CD4-positive, alpha-beta T cell treated with Interleukin-4 for 1 hour (primary cell): ENCODE measurements at places on chromosomes 5 and 9.

DNA sequence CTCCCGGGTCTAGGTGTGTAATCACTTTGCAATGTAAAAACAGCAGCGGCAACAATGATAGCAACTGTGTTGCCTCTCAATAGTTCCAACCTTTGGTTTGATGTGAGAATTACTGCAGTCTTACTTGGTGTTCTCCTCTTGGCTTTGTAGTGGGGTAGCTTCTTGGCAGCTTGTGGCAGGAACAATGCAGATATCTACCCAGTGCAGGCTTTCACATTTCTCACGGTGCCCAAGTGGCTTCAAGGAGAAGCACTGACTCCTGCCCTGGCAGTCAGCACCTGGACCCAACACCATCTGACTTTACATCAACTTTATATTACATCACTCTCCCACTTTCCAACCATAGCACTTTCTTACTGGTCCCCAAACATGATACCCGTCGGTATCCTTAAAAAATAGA is 28.4 kb upstream of the TIFAB start:
- DNase-seq: no peak

DNA sequence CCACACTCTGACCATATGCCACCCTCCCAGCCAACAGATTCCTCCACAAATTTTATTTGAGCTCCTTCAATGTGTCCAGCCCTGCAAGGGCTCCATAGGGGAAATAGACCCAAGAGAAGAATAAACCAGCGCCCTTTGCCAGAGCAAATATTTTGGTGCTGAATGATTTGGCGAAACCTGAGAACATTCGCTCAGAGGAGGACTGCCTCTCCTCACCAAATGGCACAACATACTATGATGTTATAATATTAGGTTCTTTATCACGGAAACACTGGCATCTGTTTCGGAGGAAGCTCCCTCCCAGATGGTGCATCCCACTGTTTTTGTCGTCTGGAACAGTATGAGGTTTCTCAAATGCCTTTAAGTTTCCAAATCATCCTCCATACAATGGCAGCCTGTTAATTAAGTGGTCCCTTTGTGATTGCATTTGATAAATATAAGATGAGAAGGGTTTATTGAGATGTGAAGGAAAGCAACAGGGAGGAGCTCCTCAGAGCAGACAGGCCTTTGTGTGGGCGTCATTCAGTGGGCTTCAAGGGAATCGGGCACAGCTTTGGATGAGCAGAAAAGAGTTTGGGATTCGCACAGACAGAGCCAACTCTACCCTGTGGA is 139.1 kb upstream of the ADRA1B start:
- no peak for DNase-seq

- no peak for DNase-seq
Observed at GRCh38 chr5:74056789-74057164, 430.8 kb downstream of the ARHGEF28 start.

- no peak for DNase-seq
Observed at GRCh38 chr5:170809551-170809950, 26.0 kb downstream of the GABRP start.

DNA sequence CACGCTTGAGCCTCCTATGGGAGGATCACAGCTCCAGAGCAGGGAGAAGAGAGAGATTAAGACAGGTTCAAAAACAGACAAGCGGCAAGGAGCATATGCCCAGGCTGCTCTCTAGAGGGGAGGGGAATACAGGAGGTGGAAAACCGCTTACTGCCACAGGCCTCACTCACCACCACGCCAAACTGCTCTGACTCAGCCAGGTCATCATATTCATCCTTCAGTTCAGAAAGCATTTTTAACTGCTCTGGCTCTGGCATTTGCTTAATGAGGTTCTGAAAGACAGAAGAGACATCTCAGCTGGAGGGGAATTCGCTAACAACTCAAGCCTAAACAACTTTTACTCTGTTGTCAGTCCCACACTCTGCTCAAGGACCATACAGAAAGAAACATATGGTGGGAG is 40.1 kb downstream of the PCDHGC5 start:
- DNase-seq: no peak

- no peak for DNase-seq
Observed at GRCh38 chr5:171436804-171437285, 17.4 kb downstream of the FGF18 start.

- DNase-seq: no peak
Observed at GRCh38 chr5:142082182-142082781, 26.3 kb upstream of the NDFIP1 start.

DNA sequence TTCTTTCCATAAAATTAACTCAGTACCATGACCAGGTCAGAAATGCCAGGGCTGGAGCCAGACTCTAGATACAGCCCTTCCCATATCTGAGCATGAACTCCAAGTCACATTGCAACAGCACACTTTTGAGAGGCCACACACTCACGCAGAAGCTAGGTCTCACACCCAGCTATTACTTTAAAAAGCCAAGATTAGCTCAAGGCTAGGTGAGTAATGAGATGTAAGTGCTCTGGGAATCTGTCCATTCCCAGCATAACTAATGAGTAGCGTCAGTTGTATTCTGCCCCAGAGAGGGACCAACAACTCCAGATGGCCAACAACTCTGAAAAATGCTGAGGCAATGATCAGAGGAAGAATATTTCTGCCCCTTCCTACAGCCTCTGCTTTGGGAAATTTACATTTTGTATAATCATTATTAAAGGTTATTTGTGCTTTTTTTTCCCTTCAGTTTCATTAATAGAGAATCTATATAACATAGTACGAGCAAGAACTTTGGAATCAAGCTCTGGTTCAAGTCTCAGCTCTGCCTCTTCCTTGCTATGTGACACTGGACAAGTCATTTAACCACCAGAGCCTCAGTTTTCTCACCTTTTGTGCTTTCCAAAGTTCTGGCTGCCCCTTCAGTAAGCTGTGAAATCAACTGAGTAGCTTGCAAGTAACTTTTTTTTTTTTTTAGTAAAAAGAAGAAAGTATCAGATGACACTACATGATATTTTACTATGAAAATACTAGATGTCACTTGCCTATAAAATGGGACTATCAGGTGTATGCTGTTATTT is 118.3 kb downstream of the NR6A1 start:
- DNase-seq: no peak

DNA sequence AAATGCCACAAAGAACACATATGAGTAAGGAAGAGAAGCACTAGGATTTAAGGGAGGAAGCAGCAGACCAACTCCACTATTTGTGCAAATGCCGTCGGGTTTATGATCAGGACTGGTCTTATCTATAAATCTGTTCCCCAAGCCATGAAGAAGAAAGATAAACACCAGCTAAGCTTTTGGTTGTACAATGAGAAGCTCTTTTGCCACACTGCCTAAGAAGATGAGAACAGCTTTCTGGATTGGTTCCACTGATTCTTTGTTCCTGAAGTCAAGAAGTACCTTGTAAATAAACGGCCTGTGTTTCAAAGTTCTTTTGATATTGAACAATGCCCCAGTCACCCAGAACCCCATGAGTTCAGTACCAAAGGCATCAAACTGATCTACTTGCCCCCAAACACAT is 93.9 kb downstream of the RFX3 start:
- no peak for DNase-seq

DNA sequence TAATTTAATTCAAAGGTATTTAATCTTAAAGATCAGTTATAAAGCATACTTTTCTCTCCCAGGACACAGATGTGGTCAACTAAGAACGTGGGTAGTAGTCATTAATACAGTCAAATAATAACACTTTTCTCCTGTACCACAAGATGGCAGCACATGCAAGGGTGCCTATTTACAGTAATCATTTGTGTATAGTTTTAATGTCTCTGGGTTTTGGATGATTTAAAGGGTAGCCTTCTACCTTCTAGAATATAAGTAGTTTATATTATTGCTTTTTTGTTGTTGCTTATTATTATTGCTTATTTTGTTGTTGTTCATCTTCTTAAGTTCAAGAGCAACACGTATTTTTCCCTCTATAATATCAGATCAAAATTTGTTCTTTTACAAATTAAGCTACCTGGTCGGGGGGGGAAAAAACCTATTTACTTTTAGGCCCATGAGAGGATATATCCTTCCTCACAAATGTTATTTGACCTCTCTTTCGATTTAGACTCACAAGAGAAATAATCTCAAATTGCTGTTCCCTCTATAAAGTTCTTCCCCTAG is 59.6 kb upstream of the SLC27A6 start:
- DNase-seq: no peak

DNA sequence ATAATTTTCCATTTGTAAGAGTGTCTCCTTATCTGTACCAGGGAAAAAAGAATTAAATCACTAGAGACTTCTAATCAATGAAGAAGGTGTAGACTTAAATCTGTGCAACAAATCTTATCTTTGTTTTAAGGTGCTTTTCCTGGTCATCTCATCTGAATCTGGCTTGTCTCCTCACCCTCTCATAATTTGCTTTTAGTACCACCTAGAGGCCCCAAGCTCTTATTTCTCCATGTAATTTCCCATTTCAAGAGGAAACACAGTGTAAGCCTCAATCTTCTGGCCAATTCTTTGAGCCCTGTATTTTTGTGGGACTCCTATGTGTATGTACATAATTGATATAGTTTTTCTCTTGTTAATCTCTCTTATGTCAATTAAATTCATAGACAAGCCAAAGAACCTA is 1975.3 kb upstream of the CDH6 start:
- no peak for DNase-seq

GRCh38 chr5:160640406-160640805 is 211.6 kb downstream of the ATP10B start:
- DNase-seq: no peak

- DNase-seq: no peak
Observed at GRCh38 chr9:29691758-29692407, 2118.6 kb upstream of the C9orf72 start.
